ENCODE measurements at places on chromosomes 6 and 20.
A peak's percentile ranks its signal among the peaks of the same experiment; 100 is the strongest.

- no peak for DNase-seq
Observed at GRCh38 chr6:138397128-138398122, 6.6 kb upstream of the HEBP2 start.

GRCh38 chr6:161985876-161986423 is 712.1 kb upstream of the AGPAT4 start:
- no peak for DNase-seq

DNA sequence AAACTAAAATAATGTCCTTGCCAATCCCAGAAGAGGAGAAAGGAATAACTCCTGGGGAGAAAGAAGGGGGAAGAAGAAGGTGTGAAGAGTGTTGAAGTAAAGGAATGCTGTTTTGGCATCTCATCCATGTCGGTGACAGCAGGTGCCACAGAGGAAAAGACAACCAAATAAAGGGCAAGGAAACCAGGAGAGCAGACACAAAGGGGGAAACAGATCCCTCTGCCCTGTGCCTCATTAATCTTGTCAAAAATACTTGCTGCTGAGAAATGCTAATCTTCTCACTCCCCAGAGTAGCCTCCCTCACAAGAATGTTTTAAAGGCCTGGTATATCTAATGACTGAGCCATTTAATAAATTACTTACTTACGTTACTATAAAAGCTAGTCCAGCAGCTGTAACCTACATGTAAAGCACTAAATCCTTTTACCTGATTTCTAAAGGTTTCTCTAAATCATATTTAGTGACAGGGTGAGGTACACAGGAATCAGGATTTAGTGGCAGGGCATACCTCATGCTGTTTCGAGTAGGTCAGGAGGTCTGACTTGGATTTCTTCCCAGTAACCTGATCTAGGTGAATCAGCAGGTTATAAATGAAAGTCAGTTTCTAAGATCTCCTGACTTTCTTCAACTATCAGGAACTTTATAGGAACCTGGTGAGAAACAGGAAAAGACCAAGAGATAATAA is 377.1 kb downstream of the CENPW start:
- DNase-seq = peak; percentile 57

- DNase-seq = no peak
Observed at GRCh38 chr6:71983131-71983530, 96.8 kb downstream of the RIMS1 start.

DNA sequence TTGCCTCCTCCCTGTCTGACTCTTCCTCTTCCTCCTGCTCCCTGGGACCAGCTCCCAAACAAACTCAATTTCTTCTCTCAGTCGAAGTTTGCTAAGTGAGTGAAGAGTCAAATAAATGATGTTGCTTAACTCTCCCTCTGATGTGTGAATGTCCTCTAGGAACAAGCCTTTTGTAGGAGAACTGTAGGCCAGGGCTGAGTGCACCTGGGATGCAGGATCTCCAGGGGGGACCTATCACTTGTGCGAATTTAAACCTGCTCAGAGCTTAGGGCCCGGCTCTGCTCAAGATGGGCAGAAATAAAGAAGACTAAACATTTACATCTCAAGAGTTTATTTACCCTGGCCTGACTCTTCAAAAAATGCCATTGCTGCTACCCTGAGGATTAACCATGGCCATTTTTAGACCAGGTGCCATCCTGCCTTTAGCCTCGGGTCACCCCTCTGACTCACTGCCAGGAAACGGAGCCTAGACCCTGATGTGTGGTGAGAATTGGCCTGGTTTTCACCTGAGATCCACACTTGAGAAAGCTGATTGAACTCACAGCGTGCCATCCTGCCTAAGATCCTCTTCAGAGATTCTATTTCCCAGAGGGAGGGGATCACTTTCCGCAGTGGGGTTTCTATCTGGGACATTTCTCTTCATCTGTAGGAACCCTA is 63.6 kb upstream of the CD93 start:
- no peak for DNase-seq

GRCh38 chr6:133248241-133249001 is 7.3 kb downstream of the EYA4 start:
- DNase-seq = no peak

DNA sequence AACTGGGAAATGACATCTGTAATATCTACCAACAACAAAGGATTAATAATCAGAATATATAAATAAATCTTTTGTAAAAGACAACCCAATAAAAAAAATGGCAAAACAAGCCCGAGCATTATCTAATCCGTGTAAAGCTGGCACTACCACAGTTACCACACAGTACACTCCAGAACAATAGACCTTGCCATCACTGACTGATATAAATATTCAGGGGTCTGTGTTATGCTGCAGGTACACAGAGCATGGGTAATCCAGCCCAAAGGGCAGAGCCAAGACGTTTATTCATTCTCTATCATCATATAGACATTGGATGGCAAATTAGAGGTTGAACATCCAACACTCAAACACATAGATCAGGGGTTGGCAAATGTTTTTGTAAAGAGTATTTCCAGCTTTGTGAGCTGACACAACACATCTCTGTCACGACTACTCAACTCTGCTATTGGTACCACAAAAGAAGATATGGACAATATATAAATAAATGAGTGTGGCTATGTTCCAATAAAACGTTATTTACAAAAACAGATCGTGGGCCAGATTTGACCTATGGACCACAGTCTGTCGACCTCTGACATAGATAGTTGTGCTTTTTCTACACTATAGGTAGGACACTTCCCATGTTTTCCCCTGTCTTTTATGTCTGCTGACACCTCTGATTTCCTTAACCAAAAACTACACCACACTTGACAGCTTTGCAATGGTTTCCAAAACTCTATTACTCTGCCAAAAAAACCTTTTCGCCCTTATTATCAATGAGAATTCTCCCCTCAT is 4.5 kb downstream of the NCOA6 start:
- DNase-seq = no peak

DNA sequence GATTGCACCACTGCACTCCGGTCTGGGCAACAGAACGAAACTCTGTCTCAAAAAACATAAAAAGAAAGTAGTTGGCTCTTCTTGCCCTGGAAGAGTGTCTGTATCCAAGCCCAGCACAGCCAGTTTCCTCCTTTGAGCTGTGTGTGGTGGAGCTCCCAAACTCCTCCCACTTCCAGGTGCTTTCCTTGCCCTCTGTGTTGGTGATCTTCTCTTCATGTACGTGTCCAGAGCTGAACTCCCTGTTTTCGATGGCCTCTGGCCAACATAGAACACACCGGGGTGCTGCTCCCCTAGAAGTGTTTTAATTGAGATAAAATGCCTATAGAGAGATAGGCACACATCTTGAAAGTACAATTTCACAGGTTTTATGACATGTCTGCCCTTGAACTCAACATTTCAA is 16.7 kb upstream of the SGK2 start:
- no peak for DNase-seq

DNA sequence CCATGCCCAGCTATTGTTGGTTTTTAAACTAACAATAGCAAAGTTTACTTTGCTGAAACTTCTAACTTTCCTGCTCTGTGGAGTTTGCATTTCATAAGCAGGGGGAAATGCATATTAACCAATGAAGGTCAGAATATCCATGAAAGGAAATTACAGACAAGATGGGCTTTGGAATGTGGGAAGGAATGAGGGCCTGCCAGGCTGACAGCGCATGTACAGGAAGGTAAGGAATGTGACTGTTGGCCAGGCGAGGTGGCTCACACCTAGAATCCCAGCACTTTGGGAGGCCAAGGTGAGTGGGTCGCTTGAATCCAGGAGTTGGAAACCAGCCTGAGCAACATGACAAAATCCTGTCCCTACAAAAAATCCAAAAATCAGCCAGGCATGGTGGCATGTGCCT is 49.6 kb downstream of the CDK5RAP1 start:
- DNase-seq = no peak

GRCh38 chr20:47400685-47401084 is 44.2 kb upstream of the ZMYND8 start:
- no peak for DNase-seq

DNA sequence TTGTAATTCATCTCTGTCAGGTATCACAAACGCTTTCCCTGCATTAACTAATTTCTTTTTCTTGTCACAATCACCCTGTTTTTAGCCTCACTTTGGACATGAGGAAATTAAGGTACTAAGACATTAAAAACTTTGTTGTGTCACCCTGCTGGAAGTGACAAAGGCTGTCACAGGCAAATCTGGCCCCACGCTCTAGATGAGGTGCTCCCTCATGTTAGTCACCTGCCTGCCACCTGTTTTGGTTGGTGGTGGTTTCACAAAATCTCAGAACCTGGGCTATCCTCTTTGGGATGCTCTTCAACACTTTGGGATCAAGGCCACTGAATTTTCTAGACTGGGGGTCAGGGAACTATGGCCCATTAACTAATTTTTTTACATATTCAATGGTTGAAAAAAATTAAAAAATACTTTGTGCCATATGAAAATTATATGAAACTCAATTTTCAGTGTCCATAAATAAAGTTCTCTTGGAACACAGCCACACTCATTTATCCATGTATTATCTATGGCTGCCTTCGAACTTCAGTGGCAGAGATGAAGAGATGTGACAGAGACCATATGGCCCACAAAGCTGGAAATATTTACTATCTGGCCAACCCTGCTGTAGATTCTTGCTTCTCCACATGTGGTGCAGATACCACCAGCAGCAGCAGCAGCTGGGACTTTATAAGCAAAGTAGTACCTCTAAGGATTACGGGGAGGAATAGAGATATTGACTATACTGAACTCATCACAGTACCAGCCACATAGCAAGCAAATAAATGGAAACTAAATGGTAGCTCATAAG is 16.1 kb upstream of the TNFAIP3 start:
- no peak for DNase-seq

DNA sequence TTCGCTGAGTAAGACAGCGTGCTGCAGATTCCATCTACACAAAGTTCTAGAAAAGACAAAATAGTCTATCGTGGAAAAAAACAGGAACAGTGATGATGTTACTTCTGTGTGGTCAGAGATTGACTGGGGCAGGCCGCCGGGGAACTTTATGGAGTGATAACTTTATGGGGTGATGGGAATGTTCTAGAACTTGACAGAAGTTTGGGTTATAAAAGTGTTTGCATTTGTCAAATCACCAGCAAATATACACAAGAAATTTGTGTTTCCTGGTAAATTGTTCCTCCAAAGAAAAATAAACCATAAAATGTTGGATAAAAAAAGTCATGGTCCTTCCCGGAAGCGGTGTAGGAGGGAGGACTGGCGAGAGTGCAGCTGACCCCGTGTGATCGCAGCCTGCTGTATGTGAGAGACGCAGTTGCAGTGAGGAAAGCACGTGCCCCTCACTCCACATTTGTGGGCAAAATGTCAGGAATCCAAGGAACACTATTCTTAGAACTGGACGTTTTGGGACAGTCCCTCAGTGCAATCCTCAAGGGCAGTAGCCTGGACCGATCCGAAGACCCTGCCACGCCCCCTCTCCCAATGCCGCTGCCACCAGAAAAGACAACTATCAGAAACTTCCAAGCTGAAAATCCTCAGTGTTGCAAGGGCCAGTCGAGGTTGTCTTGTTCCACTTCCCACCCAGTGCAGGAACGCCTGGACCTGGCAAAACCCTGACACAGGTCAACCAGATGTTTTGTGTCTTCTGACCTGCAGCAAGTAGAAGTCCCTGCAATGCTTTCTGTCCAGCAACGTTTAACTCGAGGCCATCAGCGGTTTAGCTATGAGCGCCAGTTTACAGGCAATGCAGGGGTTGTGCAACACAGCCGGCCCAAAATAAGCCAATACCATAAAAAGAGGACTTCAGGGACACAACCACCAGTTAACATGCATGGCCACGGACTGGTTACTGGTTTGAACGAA is 80.5 kb upstream of the QKI start:
- no peak for DNase-seq

DNA sequence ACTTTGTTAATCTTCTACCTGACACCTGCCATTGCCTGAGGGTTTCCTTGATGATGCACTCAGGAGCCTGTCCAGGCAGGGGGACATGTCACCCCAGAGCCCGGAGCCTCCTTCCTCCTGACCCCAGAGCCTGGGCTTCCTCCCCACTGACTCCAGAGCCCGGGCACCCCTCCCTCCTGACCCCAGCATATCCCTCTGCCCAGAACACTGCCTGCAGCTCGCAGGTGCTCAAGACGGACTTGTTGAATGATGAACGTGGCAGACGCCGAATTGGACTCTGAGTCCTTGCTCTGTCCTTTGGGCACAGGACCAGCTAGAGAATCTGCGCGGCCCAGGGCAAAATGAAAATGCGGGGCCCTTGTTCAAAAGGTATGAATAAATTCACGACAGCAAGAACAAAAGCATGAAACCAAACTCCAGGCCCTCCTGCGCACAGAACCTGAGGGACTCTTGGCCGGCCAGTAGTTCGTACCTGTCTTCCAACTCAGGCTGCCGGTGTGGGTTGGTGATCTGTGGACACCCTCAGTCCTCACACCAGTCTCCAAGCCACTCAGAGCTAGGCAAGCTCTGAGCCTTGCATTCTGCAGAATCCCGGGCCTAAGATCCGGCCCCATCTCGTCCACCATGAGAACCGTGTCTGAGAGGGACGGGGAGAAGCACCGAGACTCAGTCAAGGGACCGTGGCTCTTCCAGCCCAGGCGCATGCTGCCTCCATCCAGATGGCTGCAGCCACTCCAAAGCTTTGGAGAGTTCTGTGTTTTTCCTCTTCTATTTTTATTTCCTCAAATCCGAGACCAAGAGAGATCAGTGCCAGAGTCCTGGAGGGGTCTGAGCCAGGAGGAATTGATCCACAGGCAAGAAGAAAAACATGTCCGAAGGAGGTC is 104.7 kb downstream of the BMP7 start:
- DNase-seq = no peak

DNA sequence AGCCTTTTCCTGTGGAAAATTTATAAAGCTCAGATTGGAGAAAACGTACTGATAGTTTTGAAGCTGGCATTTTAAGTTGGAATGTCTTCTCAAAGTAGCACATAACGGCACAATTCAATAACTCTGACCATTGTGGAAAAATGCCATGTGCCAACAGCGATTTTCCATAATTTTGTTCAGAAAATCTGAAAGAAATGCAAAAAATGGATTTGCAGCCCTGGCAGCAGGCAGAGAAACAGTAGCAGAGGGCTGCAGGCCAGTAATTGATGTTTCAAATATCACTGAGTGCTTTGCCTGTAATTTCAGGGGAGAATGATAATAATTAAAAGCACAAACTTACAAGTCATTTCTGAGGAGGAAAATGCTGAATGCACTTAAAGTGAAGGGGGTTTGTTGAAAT is 507.4 kb downstream of the MAFB start:
- no peak for DNase-seq

Data from renal pelvis (tissue), 12 donors.